Stimulated activated CD4-positive, alpha-beta T cell treated with anti-CD3 and anti-CD28 coated beads, Interleukin-12 subunit alpha, Interleukin-12 subunit beta, amount 100 ng/mL, for 24 hours (primary cell): ENCODE measurements at places on chromosomes 4 and X.

DNA sequence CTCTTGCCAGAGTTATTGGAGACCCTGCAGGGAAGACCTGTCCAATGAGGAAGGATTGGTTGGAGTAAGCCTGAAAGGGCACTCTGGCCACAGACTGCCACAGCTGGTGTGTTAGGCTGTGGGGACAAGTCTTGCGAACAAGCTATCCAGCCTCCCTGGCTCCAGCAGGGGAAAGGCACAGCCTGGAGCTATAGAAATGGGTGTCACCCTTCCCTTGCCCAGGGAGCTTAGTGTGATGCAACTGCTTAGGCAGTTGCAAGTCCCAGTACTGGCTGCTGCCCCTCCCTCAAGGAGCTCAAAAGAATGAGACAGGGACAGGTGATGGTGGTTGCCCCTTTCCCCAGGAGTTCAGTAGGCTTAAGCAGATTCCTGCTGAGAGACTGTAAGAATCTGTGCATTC is 165.7 kb upstream of the CT83 start:
- DNase-seq: no peak

GRCh38 chr4:149223659-149224058 is 592.0 kb downstream of the IQCM start:
- DNase-seq: no peak

DNA sequence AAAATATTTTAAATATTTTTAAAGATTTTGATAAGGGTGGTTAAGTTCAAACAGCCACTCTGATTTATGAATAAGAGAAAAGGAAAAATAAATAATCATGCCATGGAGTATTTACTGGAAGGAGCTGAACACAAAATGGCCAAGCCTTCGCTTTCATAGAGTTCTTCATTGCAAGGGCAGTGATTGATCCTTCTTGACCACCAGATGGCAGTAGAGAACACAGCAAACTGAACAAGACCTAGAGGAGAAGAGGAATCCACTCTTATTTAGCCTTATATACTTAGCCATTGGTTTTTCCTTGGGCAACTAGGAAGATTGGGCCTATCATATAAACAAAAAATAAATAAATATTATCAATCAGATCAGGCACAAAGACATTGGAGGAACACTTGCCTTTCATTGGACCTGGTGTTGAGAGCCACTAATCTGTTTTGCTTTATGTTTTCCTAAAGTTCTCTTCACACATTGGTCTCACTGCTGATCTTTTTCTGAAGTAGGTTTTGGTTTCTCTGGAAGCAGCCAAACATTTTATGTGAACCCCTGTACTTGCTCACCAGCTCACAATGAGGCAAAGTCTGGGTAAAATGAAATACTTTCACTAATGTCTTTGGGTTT is 58.1 kb upstream of the PARM1 start:
- DNase-seq: no peak

GRCh38 chr4:92651536-92651935 is 347.8 kb downstream of the GRID2 start:
- no peak for DNase-seq

DNA sequence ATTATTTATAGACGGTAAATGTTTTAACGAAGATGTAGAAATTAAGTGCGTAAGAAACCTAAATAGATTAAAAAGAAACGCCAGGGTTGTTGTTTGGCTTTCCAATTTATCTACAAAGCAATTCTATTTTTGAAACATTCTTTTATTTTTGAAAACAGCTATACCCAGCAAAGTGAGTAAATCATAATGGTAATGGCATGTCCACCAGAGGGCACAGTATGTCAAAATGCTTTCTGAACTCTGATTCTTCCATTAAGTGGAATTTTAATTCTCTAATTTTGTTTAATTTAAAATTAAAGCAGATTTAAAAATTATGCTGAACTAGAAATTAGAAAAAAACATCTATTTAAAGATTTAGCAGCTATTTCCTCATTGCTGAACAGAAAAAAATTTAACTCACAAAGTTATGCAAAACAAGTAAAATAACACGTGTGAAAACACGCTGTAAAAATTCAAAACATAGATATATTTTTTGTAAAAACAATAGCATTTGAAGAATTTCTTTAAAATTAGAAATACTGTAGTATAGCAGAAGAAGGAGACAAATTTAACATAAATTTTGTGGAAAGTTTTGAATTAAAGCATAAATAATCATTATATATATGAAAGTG is 26.5 kb downstream of the RASSF6 start:
- DNase-seq: no peak

GRCh38 chrX:31093639-31093975 is 21.8 kb upstream of the FTHL17 start:
- no peak for DNase-seq

DNA sequence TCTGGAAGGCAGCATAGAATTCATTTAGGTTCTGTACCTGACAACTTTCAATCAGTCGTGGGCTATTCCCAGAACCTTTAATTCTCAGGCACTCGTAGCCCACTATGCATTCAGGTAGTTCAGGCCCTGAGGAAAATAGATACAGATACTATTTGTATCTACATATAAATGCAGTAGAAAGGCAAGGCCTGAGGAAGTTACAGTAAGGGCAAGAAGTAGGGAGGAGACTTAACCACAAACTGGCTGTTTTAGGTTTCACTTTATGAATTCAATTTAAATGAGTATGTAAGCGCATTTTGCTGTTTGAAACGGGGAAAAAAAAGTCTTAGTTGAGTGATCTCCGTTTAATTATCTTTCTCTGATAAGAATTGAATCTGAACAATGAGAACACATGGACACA is 529.4 kb upstream of the ATOH1 start:
- DNase-seq: no peak

- DNase-seq: no peak
Measured at GRCh38 chrX:63869506-63869905, 84.5 kb upstream of the ARHGEF9 start.

DNA sequence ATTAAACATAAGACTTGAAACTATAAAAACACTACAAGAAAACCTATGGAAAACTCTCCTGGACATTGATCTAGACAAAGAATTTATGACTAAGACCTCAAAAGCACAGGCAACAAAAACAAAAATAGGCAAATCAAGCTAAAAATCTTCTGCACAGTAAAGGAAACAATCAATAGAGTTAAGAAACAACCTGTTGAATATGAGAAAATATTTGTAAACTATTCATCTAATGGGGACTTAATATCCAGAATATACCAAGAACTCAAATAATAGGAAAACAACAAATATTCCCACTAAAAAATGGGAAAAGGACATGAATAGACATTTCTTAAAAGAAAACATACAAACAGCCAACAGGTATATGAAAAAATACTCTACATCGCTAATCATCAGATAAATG is 100.4 kb upstream of the PLAC1 start:
- no peak for DNase-seq
